ENCODE measurements at places on chromosomes 13 and 19.

DNA sequence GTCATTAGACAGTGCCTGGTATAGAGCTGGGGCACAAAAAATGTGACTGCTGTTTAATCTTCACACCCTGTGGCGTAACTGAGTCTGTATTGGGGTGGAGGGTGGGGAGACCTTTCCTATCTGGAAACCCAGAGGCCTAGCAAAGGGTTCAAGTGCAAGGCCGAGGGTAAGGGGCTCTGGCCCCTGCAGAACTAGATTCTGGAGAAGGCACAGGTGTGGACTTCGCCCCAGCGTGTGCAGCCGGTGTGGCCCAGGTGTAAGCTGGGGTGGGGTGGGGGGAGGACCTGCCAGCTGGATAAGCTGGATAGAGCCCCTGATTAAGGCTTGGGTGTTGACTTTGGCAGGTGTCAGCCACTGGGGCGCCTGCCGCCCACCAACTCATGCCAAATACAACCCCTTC is 1.3 kb downstream of the RAB3D start:
- DNase-seq, result no peak

GRCh38 chr19:3403489-3404323 is 37.3 kb downstream of the NFIC start:
- DNase-seq, result no peak

GRCh38 chr19:4597975-4598671 is 38.6 kb upstream of the SEMA6B start:
- DNase-seq, result no peak

DNA sequence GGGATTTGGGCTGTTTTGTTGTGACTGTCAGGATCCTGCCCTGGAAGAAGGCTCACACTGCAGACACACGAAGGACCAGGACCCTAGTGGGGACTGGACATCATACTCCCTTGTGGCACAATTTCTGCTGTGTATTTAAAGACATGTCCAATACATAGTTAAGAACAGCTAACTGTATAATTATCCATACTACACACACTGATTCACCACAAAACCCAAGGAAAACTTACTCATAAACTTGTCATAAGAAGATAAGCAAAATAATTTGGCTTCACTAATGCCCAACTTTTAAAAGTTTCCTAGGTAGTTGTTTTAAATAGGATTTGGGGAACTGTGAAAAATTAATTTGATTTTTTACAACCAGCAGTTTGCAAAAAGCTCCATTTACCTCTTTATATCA is 46.1 kb downstream of the LATS2 start:
- no peak for DNase-seq

DNA sequence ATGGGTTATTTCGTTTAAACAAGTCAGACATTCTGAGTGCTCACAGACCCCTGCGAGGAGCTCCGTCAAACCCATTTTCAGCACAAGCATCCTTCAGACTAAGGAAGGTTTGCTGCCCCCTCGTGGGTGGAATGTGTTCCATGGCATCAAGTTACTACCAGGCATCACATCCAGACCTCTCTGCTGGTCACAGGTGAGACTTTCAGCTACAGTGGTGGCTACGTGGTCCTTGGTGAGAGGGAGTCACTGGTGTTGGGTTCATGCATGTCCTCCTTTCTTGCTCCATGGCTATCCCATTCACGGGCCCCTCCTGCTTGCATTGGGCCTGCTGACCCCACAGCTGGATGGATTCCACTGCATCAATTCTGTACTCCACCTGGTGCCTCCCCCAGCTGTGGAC is 9.1 kb upstream of the LILRB5 start:
- peak; percentile 44 for DNase-seq

DNA sequence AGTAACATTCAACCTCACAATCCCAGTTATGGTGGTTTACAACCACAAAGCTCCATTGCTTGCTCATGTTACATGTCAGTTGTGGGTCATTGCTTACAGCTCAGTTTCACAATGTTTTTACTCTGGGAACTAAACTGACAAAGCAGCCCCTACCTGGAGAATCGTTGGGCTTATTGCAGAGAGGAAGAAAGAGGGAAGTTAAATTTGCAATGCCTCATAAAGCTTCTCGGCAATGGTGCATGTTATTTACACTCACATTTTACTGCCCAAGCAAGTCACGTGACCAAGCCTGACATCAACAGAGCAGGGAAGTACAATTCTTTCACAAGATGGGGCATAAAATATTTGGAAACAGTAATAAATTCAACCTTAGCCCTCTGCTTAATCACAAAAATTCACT is 441.6 kb downstream of the TDRD3 start:
- DNase-seq, result no peak

DNA sequence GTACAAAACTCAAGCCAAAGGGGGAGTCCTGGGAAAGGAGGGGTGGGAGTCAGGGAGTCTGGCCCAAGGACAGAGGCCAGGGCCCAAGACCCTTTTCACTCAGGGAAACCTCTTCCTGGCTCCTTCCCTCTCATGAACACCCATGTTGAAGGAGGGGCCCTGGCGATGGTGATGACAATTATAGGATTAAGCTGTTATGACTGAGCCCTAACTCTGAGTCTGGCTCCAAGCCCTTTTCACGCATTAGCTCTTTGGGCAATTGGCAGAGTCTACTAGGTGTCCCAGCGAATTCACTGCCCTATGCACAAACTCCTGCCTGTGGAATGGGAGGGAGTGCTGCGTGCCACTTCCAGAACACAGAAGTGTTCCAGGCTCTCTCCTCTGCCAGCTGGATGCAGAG is 20.7 kb downstream of the ZNF575 start:
- no peak for DNase-seq

GRCh38 chr13:44474122-44474910 is 100.7 kb downstream of the SERP2 start:
- no peak for DNase-seq

DNA sequence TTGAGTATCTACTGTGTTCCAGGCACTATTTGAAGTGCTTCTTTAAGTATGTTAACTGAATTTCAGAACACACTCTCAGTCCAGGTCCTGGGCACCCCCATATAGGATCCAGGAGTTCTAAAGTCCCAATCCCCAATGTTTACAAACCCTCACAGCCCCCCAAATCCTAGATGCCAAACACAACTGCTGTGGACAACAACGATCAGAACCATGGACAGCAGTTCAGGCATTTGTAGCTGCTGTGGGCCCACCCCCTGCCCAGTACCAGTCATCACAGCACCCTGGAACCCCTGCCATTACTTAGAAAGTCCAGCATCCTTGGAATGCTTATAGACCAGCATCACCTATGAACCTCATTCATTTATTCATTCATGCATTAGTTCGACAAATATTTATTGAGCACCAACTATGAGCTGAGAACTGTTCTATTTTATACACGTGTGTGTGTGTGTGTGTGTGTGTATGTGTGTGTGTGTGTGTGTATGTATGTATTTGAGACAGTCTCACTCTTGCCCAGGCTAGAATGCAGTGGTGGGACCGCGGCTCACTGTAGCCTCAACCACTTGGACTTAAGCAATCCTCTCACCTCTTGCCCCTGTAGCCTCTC is 19.3 kb upstream of the SDHAF1 start:
- DNase-seq, result no peak

DNA sequence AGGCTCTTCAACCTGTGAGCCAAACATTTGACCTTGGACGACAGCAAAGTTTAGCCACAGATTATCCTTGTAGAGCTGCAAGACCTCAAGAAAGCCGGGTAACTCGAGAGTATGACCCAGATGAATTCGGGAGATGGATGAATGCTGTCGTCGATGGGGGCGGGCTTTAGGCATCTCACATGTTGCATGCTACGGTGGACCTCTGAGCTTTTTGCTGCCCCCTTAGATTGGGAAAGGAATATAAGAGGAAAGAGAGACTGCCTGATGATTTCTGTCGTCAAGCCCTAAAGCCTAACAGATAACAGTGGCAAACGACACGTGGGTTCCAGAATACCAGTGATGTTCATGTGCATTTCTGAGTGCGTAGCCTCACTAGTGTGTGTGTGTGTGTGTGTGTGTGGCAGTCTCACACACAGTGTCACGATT is 730 bp upstream of the ABCC4 start:
- no peak for DNase-seq

- no peak for DNase-seq
Observed at GRCh38 chr13:46861959-46862358, 34.9 kb downstream of the HTR2A start.

DNA sequence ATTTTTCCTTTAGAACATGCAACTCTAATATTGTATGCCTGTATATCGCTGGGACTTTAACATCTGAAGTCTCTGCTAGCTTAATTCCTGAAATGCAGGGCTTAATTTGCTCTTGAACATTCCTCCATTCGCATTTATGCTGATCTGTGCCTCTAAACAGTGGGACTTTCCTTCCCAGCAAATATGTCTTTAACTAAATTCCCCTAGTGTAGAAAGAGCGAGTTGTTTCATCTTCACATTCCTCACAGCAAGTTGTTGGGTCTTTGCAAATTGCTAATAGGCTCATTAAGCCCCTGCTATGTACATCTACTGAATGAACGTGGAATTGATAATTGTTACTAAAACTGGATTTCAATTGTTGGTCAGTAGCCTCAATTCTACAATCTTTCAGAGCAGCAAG is 118.4 kb upstream of the OBI1 start:
- DNase-seq, result no peak

DNA sequence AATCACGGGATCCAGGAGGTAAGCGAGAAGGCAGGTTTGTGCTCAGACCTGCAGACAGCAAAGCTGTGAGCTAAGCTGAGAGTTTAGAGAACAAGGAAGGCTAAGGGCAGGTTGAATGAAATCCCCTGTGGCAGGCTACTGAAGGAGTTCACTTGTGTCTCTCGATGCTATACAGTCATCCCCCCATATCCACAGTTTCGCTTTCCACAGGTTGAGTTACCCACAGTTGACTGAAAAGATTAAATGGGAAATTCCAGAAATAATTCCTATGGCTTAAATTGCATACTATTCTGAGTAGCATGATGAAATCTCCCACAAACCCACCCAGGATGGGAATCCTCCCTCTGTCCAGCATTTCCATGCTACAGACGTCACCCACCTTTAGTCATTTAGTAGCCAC is 49.6 kb downstream of the ABCC4 start:
- no peak for DNase-seq

DNA sequence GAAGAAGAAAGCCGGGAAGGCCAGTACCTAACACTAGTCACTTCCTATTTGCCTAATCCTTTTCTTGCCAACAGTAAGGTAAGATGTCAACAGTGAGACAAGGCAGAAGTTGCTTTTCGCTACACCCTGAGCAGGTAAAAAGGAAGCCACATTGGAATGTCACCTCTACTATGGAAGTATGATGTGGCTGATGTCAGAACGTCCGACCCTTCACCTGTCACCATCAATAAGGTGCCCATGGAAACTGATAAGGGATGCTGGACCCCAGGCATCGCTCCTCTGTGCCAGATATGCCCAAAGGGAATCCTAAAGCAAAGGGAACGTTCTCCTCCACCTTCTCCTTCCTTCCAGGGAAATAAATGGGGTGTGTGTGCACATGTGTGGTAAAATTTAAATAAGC is 34.3 kb downstream of the COL4A1 start:
- no peak for DNase-seq

GRCh38 chr13:18947376-18947977 is 234.1 kb downstream of the TUBA3C start:
- no peak for DNase-seq

DNA sequence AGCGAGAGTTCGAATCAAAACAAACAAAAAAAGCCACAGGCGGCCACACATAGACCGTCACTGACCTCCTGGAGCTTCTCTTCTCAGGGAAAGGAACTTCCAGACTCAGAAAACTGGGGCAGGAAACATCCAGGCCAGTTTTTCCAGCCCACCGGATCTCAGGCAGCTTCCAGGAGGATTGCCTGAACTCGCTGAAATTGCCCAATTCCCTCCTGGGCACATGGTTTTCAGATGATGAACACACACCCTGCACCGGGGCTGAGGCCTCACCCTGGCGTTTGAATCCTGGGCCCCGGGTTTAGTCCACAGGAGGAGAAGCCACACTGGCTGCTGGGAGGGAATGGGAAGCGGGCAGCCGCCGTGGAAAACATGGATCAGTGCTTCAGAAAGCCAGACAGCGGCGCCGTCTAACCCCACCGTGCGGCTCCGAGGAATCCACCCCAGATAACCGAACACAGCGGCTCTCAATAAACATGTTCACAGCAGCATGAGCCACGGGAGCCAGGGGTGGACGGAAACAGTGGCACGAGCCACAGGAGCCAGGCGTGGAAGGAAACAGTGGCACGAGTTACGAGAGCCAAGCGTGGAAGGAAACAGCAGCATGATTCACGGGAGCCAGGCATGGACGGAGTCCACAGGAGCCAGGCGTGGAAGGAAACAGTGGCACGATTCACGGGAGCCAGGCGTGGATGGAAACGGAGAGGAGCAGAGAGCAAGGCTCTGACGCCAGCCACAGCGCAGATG is 18.2 kb upstream of the PTBP1 start:
- no peak for DNase-seq

DNA sequence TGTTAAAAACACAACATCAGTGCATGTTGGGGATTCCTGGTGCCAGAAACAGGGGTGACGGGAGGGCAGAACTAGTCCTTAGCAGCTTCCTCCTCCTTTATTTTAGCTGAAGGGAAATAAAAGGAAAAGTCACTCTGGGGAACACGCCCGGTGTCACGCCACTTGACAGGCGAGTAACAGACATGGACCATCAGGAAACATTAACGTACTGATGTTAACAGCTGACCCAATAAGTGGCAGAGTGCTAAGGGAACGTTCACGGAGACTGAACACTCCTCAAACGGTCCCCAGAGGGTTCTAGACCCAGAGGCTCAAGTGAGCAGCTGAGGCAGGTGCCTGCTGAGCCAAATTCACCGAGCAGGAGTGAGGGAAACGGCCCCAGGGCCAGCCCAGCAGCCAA is 13.9 kb upstream of the EIF3G start:
- DNase-seq, result no peak

GRCh38 chr13:79043208-79043607 is 362.8 kb downstream of the RBM26 start:
- no peak for DNase-seq

GRCh38 chr19:34235425-34235940 is 18.9 kb upstream of the GARRE1 start:
- no peak for DNase-seq

GRCh38 chr13:76822698-76823267 is 63.4 kb downstream of the KCTD12 start:
- no peak for DNase-seq

DNA sequence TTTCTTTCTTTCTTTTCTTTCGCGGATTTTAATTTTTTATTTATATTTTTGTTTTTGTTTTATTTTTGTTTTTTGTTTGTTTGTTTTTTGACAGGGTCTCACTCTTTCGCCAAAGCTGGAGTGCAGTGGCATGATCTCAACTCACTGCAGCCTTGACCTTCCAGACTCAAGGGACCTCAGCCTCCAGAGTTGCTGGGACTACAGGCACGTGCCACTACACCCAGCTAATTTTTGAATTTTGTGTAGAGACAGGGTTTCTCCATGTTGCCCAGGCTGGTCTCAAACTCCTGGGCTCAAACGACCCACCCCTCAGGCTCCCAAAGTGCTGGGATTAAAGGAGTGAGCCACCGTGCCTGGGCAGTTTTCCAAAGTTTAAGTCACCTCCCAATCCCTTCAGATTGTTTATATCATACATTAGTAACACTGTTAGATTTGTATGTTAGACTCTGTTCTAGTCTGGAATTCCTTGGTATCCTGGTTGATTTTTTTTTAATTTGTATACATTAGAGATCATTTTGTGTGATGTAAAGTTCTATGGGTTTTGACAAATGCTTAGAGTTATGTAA is 597.3 kb downstream of the DCT start:
- DNase-seq, result no peak
